ENCODE measurements at places on chromosomes 5 and 9.

- DNase-seq: no peak
Observed at GRCh38 chr5:82534986-82535385, 256.8 kb upstream of the RPS23 start.

GRCh38 chr5:77302247-77302646, 91.8 kb downstream of the PDE8B start:
- no peak for DNase-seq

DNA sequence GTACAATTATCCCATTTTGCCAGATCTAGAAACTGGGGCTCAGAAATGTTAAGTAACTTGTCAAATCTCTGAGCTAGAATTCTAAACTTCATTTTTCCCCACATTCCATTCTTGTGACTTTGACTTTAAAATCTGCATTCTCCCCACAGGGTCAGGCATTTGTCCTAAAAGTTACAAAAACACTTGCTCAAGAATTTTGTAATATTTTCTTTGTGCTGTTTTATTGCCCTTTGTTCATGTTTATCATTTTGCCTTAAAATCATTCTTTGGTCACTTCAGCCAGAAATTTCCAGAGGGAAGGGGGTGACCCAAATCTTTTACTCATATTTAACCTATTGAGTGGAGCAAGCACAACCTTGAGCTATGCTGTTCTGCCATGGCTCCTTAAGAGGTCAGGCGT, 120.1 kb upstream of the CCL21 start:
- no peak for DNase-seq

GRCh38 chr5:132841305-132841704, 10.9 kb upstream of the SHROOM1 start:
- no peak for DNase-seq

- DNase-seq: no peak
Observed at GRCh38 chr9:83185488-83186154, 122.7 kb upstream of the RASEF start.

All from D721Med (cell line).